ENCODE measurements at places on chromosomes 12 and 14.

GRCh38 chr12:27539191-27539631, 15.2 kb downstream of the PPFIBP1 start:
- peak; percentile 19 for DNase-seq

GRCh38 chr12:98572010-98572409, 21.5 kb upstream of the SLC25A3 start:
- DNase-seq: no peak

- no peak for DNase-seq
Measured at GRCh38 chr12:51524386-51524901, 66.6 kb upstream of the SCN8A start.

DNA sequence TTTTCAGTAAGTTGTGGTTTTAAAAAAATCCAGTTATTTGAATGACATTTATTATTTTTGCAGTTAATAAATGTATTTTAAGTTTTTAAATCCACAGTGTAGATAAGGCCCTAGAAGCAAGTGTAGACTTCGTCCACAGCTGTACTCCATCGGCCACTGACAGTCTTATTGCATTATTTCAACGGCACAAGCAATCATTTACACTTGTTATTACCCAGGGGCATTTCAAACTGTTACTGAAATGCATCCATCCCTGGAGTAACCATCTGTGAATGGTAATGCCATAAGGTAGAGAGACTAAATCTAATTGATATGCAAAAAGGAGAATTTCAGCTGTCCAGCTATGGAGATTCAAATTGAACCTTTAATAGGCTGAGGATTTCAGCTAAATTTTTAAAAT, 48.4 kb downstream of the BICD1 start:
- DNase-seq: no peak

GRCh38 chr12:68804657-68805591, 3.1 kb upstream of the MDM2 start:
- no peak for DNase-seq

- no peak for DNase-seq
Measured at GRCh38 chr12:75997658-75998057, 33.9 kb downstream of the PHLDA1 start.

GRCh38 chr14:22482782-22483553, 106.1 kb downstream of the DAD1 start:
- no peak for DNase-seq

DNA sequence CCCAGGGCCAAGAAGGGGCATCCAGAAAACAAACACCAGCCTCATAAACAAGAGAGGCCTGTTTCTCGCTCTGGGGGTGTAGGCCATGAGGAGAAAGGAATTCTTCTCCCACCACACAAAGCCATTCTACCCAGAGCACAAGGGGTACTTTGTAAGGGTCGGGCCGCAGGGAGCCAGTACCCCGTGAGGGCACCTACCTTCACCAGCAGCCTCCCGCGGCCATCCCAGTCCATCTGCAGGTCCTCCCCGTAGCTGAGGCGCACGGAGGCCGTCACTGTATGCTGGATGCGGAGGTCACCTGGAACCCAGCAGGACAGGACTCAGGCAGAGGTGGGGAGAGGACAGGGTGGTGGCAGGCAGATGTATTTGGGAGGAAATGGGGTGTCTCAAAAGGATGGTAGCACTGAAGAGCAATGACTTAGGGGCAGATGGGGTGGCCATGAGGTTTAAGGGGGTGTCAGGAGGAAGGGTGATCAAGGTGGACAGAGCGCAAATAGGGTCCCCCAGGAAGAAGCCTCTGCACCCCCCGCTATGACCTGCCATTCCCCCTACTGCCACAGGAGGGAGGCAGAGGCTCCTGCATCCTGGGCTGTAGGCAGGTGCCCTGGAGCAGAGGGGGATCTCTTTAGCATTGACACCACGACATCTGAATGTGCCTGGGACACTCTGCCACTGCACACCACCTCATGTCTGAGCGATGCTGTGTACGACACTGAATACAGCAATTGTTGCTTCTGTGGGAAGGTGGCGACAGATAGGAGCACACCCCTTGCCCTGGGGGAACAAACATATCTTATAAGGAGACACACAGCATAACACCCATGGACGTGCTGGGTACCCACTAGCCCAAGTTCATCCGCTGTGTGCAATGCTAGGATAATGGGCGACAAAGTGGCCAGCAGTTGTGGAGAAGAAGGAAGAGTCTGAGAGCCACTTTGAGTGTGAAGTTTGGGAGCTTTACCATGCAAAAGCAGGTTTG, 61.4 kb downstream of the VWF start:
- DNase-seq: peak; percentile 55

DNA sequence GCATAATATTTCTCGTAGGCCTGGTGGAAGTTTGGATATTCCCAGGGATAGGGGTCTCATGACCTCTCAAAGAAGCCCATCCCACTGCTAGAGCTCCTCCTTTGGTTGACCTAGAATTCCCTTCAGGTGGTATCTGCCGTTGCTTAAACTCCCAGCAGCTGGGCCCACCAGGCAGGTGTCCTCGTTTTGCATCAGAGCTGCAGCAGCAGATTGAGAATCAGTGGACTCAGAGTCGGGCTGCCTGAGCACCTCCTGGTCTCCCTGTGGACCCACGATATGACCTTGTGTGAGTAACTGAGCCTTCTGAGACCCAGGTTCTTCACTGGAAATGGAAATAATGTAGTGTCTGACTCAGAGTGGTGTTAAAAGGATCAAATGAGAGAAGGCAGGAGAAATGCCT, 132.7 kb downstream of the PAPOLA start:
- no peak for DNase-seq

DNA sequence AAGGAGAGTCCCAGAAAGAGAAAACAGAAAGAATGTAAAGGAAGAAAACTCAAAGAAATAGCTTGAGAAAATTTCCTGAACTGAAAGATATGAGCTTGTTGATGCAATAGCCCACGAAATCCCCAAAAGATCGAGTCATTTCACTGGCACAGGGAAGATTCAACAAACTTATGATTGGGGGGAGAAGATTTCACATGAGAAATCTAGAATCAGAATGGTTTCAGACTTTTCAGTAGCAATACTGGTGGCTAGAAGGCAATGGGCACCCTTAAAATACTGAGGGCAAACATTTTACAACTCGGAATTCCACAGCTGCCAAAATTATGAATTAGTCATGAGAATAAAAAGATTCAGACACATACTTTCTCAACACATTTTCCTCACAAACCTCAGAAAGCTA, 8.9 kb upstream of the KRT7 start:
- no peak for DNase-seq

GRCh38 chr14:65439117-65439516, 26.6 kb downstream of the FUT8 start:
- no peak for DNase-seq

DNA sequence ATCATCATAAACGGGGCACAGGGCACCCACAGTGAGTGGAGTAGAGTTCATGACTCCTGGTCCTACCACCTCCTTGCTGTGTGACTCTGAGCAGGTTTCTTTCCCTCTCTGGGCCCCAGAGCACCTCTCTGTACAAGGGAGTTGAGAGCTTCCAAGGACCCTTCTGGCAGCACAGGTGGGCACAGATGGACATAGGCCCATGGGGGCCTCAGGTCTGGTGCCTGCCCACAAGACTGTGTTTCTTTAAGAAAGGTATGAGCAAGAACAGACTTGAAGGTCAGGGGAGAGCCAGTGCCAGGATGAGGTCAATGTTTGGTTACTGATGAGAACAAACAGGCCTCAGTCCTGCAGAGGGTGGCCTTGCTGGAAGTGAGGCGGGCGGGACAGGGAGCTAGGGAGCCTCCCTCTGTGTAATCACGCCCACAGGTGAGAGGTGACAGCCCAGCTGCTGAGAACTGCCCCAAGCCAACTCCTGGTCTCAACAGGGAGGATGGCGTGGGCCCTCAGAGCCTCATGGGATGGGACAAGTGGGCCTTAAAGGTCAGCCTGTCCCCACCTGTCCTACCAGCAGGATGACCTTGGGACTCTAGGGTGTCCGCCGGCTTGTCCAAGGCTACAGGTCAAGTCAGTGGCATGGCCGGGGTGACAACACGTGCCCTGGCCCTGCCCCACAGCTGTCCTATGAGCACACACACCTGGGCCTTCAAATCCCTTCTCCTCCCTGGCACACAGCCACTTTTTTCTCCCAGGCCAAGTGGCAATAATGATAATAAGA, 49.1 kb downstream of the CCDC85C start:
- DNase-seq: no peak

DNA sequence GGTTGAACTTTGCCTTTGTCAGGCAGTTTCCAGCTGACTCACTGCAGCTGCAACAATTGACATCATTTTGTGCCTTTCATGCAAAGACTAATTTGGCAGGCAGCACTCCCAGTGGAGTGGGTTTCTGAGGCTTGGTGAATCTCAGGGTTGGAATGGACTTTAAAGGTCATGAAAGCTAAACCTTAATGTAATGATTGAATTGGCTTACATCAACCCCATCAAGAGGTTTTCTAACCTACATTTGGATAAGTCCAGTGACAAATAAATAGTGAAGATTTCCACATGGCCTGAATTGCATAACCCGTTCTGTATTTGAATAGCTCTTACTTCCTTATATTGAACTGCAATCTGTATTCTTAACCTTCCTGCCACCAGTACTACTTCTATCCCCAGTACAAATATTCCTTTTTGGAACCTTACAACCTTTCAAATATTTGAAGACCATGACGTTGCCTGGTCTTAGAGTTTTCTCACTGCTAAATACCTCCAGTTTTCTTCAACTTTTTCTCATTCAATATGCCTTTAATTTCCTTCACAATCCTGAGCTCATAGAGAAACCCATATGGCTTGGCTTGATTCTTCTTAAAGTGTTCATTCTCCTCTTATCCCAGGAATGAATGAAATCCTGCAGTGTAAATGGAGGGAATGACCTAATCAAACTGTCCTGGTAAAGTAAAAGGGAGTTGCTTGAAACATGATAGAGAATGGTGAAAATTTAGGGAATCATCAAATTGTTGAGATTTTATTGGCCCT, 168.1 kb upstream of the NOVA1 start:
- DNase-seq: peak; percentile 34

DNA sequence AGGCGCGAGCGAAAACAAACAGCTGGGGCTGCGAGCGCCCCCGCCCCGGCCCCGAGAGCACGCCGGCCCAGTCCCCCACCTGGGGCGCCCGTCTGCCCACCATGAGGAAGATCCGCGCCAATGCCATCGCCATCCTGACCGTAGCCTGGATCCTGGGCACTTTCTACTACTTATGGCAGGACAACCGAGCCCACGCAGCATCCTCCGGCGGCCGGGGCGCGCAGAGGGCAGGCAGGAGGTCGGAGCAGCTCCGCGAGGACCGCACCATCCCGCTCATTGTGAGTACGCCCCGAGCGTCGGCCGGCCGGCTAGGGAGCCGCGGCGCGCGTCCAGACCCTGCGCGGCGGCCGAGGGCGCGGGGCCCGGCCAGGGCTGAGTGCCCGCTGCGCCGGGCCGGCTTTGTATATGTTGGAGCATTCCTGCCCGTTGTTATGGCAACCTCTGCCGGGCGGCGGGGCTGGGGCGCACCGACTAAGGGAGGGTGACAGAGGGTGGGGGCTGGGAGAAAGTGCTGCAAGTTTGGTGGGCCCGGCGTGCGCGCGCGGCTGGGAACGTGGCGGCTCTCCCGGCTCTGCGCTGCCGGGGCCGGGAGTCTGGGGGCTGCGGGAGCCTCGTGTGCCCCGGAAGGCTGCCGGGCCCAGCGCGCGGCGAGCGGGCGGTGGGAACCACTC, 367 bp downstream of the GALNT16 start:
- DNase-seq: no peak

DNA sequence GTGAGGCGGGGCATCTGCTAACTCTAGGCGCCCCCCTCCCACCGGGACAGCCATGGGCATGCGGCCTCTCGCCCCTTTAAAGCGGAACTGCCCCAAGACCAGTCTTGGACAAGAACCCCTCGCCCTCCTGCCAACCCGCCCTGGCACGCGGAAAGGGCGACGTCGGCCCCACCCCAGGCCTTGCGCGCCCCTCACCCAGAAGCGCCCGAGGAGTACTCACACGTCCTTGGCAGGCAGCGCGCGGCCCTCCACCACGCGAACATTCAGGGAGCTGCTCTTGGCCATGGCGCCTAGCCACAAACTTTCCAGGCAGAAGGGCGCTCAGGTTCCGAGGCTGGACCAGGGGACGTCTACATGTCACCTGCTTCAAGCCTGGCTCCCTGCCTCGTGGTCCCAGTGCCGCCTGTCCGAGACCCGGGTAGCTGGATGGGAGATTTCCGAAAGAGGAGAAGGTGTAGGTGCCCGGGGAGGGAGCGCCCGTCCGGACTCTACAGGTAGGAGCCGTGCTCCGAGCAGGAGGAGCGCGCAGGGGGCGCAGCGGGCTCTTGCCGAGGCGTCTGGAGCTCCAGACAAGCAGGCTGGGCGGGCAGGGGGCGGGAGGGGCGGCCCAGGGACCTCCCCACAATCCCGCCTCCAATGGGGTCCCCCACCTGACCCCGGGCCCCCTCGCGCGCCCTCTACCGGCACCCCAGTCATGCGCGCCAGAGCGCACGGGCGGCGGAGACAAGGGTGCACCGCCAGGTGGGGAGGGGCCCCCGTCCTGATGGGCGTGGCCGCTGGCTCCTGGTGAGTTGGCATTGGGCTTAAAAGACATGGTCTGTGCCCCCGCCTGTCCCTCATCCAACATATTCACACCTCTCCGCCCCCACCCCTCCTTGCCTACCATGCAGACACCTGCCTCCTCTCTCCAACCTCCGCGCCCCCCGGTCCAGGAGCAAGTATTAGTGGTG, at the start of gene RASAL1:
TSS of gene RASAL1 (minus strand) at position 584 of the 950 bp plus-strand sequence. CDS start at position 285, 299 bp downstream.
- peak; percentile 52 for DNase-seq

DNA sequence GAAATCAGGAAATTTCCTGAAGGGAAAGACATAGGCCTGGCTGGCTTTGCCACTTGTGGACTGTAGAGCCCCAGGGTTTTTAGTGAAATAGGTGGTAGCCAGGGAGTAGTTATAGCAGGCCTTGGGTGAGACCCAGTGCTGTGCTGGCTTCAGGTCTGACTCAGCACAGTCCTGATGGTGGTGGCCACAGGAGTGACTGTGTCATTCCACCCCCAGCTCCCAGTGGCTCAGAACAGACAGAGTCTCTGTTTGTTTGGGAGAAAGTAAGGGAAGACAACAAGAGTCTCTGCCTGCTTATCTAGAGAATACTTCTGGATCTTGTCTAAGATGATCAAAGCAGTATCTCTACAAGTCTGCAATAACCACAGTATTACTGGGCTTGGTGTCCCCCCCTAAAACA, 27.5 kb upstream of the OR6J1 start:
- no peak for DNase-seq

GRCh38 chr14:93232159-93232558, 25.1 kb downstream of the UBR7 start:
- no peak for DNase-seq

GRCh38 chr14:42855085-42855484, 1248.4 kb downstream of the LRFN5 start:
- DNase-seq: peak; percentile 5

DNA sequence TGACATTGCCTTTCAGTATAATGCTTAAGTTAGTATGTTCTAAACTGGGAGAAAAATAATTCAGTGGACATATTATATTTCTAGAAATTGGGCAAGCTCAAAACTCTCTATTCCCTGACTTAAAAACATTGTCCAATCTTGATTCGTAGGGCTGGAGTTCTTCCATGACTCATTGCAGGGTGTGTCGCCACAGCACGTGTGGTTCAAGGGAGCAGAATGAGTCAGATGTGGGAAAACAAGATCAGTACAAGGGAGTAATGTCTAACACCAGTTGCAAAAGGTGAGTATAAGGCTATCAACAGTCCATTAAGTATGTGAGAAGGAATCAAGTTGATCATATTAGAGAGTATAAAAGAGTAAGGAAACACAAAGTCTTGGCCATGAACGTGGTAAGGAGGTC, 887.0 kb downstream of the TMTC2 start:
- DNase-seq: peak; percentile 96

Data from MCF 10A (cell line).